Type B pancreatic cell (in vitro differentiated cells): ENCODE measurements at places on chromosomes 1 and 21. TPM values are rescaled to one million over a fixed set of nuclear protein-coding genes. Genes with fewer than 3 reads are reported as not detected.

GRCh38 chr1:1914101-1914970, 724 bp upstream of the CALML6 start:
- peaks cover 4% of the 10 kb centered on the region for H3K4me1 ChIP-seq
- H3K36me3 ChIP-seq: no peaks in the 10 kb centered on the region
- H3K27me3 ChIP-seq: peaks cover 9% of the 10 kb centered on the region
- no peak overlapping the region for H3K27ac ChIP-seq
- H3K4me3 ChIP-seq: no peak overlapping the region
- peak; percentile 66 for DNase-seq

DNA sequence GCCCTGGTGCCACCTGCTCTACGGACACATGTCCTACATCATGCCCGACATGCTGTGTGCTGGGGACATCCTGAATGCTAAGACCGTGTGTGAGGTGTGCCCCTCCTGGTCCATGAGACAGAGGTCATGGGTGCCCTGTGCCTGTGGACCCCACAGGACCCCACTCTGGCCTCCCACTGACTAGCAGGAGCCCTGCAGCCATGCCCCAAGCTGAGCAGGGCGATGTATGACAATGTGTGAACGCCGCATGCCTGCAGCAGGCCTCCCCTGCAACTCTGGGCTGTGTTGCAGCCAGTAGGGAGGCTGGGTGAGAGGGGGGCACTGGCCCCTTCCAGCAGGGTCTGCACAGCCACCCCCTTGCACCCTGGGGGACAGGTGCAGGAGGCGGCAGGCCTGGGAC, 30.0 kb downstream of the PRSS38 start:
- no peaks in the 10 kb centered on the region for H3K4me1 ChIP-seq
- H3K27ac ChIP-seq: no peak overlapping the region

- no peak overlapping the region for H3K4me3 ChIP-seq
- no peaks in the 10 kb centered on the region for H3K36me3 ChIP-seq
- no peaks in the 10 kb centered on the region for H3K27me3 ChIP-seq
Observed at GRCh38 chr21:43208561-43209332, 39.9 kb downstream of the CRYAA start.

DNA sequence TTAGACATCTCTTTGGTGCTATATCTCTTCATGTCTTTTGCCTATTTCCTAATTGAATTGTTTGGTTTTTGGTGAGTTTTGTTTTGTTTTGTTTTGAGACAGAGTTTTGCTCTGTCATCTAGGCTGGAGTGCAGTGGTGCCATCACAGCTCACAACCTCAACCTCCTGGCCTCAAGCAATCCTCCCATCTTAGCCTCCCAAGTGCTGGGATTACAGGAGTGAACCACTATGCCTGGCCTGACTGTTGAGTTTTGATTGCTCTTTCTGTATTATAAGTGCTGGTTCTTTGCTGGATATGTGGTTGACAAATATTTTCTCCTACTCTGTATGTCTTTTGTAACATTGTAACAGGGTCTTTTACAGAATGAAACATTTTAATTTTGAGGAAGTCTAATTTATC, 38.0 kb downstream of the NAV1 start:
- H3K27me3 ChIP-seq: peaks cover 4% of the 10 kb centered on the region
- peaks cover 19% of the 10 kb centered on the region for H3K4me1 ChIP-seq
- DNase-seq: no peak
- no peak overlapping the region for H3K27ac ChIP-seq
- no peaks in the 10 kb centered on the region for H3K36me3 ChIP-seq
- H3K4me3 ChIP-seq: no peak overlapping the region

DNA sequence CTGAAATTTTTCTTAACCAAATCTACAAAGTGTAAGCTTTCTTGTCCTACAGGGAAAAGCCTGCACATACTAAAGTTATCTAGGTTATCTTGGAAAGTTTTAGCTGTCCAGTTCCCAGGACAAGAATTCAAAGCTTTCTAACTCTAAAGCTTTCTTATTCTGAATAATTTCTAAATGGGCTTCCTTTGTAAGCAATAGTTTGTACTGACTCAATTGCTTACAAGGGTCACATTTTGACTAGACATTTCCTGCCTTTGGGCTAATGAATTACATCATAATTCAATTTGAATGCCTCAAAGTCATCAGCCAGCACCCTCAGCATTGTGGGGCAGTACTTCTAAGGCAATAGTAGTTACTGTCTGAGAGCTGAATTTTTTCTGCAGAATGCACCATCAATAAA, 223.0 kb downstream of the LTN1 start:
- peaks cover 6% of the 10 kb centered on the region for H3K27me3 ChIP-seq
- peaks cover 7% of the 10 kb centered on the region for H3K4me1 ChIP-seq
- no peak overlapping the region for H3K27ac ChIP-seq
- no peak overlapping the region for H3K4me3 ChIP-seq

GRCh38 chr1:243926803-243927245, 76.8 kb upstream of the AKT3 start:
- H3K27me3 ChIP-seq: peaks cover 23% of the 10 kb centered on the region
- H3K36me3 ChIP-seq: no peaks in the 10 kb centered on the region
- no peak overlapping the region for H3K4me3 ChIP-seq
- H3K4me1 ChIP-seq: peaks cover 15% of the 10 kb centered on the region
- H3K27ac ChIP-seq: no peak overlapping the region
- DNase-seq: no peak

- peaks cover 6% of the 10 kb centered on the region for H3K4me1 ChIP-seq
- H3K36me3 ChIP-seq: peaks cover 3% of the 10 kb centered on the region
- no peak overlapping the region for H3K27ac ChIP-seq
- peaks cover 4% of the 10 kb centered on the region for H3K27me3 ChIP-seq
Observed at GRCh38 chr1:46556822-46557221, 5.4 kb upstream of the KNCN start.

DNA sequence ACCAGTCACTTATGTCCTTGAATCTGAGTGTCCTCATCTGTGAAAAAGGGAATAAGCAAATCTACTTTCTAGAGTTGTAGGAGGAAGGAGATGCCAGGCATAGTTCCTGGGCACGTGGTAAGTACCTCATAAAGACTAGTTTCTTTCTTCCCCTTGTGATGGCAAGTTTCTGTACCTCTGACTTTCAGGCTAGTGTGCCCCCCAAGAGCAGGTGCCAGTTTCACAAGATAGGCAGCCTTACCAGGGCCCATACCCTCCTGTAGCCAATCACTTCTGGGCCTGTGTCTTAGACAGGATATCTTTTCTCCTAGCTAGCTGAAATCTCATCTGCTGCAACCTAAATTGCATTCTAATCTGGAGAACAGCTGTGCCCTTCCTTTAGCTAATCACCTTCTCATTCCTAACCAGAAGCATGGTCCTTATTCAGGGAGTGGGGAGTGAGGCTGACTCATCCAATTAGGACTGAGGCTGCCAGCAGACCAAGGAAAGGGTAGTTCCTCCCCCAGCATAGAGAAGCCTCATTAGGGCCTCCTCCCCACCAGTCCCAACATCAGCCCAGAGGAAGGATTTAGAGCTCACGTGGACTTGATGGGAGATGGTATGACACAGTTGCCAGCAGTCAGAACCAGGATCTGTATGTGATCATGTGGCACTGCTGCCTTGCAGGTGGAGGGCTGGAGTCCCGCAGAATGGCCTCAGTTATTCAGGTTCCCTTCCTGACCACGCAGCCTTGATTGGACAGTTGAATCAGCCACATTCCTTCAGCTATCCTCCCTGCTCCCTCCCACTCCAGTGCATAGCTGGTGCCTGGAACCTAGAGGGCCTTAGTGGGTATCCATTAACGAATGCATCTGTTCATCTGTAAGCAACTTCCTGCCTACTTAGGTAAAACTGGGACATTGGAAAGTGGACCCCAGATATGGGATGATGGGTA, 7.9 kb downstream of the KLHDC8A start:
- H3K27me3 ChIP-seq: peaks cover 46% of the 10 kb centered on the region
- no peaks in the 10 kb centered on the region for H3K36me3 ChIP-seq
- H3K4me3 ChIP-seq: no peak overlapping the region
- H3K4me1 ChIP-seq: peaks cover 41% of the 10 kb centered on the region
- no peak overlapping the region for H3K27ac ChIP-seq

DNA sequence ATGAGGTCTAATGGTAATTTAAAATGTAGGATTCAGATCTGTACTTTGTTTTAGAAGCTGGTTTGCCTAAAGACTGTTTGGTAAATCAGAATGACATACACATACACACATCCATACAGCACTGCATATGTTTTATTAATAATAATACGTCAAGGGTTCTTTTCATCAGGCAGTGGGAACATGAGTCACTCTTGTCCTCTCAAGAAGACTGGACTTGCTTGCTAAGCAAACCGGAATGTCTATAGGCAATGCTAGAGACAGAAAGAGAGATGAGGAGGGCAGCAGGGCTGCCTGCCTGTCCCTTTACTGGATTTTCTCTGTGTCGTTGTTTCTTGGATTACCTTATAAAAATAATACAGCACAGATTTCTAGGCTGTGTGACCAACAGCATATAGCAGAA, 119.1 kb upstream of the GALNT2 start:
- H3K36me3 ChIP-seq: no peaks in the 10 kb centered on the region
- H3K4me1 ChIP-seq: no peaks in the 10 kb centered on the region
- DNase-seq: no peak
- no peak overlapping the region for H3K4me3 ChIP-seq

- no peaks in the 10 kb centered on the region for H3K27me3 ChIP-seq
- peak overlapping the region; percentile 20 for H3K4me3 ChIP-seq
- peaks cover 11% of the 10 kb centered on the region for H3K4me1 ChIP-seq
- no peak for DNase-seq
- no peak overlapping the region for H3K27ac ChIP-seq
Observed at GRCh38 chr1:11061652-11062365, 2.0 kb upstream of the SRM start.

DNA sequence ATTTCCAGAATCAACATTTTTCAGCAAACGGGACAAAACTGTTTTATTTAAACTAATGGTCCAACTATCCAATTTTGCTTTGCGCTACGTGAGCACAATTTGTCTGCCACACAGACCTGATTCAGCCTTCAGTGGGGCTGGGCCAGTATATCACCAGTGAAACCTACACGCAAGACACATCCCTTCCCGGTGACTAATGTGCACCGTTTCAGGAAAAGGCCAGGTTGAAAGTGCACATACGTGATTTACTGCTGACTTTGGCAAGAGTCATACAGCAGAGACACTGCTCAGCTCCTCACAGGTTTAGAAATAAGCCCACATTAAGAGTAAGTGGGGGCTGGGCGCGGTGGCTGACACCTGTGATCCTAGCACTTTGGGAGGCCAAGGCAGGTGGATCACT, 5.1 kb upstream of the TMEM51 start:
- peaks cover 22% of the 10 kb centered on the region for H3K4me1 ChIP-seq
- no peak for DNase-seq
- H3K4me3 ChIP-seq: no peak overlapping the region
- H3K36me3 ChIP-seq: no peaks in the 10 kb centered on the region

GRCh38 chr1:227739636-227740035, 4.4 kb downstream of the SNAP47 start:
- no peak overlapping the region for H3K4me3 ChIP-seq
- H3K36me3 ChIP-seq: peaks cover 3% of the 10 kb centered on the region
- DNase-seq: no peak
- peaks cover 21% of the 10 kb centered on the region for H3K4me1 ChIP-seq
- H3K27ac ChIP-seq: no peak overlapping the region
- H3K27me3 ChIP-seq: no peaks in the 10 kb centered on the region

DNA sequence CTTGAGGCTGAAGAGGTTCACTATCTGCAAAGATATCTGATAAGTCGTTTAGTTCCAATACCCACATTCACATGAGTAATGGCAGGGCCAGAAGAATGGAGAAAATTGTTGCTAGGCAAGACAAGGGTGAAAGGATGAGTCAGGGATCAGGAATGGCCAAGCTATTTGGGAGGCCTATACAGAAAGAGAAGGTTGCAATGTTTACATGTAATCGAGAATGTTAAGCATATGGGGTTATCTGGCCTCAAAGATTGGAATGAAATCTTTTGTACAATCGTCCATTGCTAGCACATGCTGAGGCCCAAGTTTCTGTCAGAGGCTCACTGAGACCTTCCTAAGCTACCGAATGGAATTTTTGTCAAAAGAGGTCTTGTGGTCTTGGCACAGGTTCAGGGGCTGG, 299.9 kb upstream of the PLD5 start:
- no peaks in the 10 kb centered on the region for H3K36me3 ChIP-seq
- peaks cover 3% of the 10 kb centered on the region for H3K27me3 ChIP-seq
- no peak overlapping the region for H3K4me3 ChIP-seq
- DNase-seq: no peak

- H3K36me3 ChIP-seq: no peaks in the 10 kb centered on the region
- peaks cover 5% of the 10 kb centered on the region for H3K4me1 ChIP-seq
- H3K27me3 ChIP-seq: no peaks in the 10 kb centered on the region
- H3K27ac ChIP-seq: no peak overlapping the region
- no peak for DNase-seq
Observed at GRCh38 chr1:95778217-95778616, 544.2 kb downstream of the RWDD3 start.

GRCh38 chr1:117089996-117090395, 29.9 kb downstream of the TTF2 start:
- no peak overlapping the region for H3K4me3 ChIP-seq
- DNase-seq: no peak
- H3K27me3 ChIP-seq: no peaks in the 10 kb centered on the region
- peaks cover 19% of the 10 kb centered on the region for H3K4me1 ChIP-seq
- H3K36me3 ChIP-seq: peaks cover 26% of the 10 kb centered on the region

GRCh38 chr1:152957561-152957960, 10.6 kb downstream of the SPRR5 start:
- no peak for DNase-seq
- no peaks in the 10 kb centered on the region for H3K4me1 ChIP-seq
- no peak overlapping the region for H3K4me3 ChIP-seq
- H3K36me3 ChIP-seq: no peaks in the 10 kb centered on the region

DNA sequence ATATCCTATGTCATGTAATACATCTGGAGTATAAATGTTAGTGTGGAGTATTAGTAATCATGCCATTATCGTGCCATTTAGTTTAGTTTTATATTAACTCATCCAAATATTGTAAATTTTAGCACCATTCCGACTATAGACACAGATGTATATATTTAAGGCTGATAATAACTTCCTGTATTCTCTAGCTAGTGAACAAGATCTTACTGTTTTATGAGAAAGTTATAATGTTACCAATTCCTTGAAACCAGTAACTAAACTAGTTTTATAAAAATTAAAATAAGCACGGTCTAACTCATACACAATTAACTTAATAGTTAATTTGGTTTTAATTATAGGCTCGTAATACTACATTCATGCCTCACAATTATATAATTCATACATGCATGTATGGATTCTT, 808.6 kb downstream of the USP25 start:
- H3K36me3 ChIP-seq: no peaks in the 10 kb centered on the region
- H3K4me1 ChIP-seq: peaks cover 11% of the 10 kb centered on the region
- DNase-seq: no peak
- H3K27ac ChIP-seq: no peak overlapping the region

KLHDC9 gene
- total RNA-seq: 14.1 and 14.3 TPM in 2 replicates

STUM gene
- 2.2 and 2.8 TPM in 2 replicates for total RNA-seq

OR2L3 gene
- total RNA-seq: not detected in 2 replicates

OR2L2 gene
- total RNA-seq: 0.07 and 0.14 TPM in 2 replicates

OR2T10 gene
- not detected in 2 replicates for total RNA-seq

LAMC2 gene
- total RNA-seq: 14.8 and 33.5 TPM in 2 replicates

CHI3L2 gene
- 0.72 and 3.4 TPM in 2 replicates for total RNA-seq

ZNF648 gene
- total RNA-seq: 0.10 and 0.34 TPM in 2 replicates

LCE2A gene
- not detected in 2 replicates for total RNA-seq
